Esophagus mucosa (tissue), 1 donor: ENCODE measurements at places on chromosomes 12 and 14. TPM values are rescaled to one million over a fixed set of nuclear protein-coding genes. Genes with fewer than 3 reads are reported as not detected.

FERMT2 gene
- total RNA-seq = 4.1 TPM

TNFAIP2 gene
- 85.3 TPM for total RNA-seq

VAMP1 gene
- 1.6 TPM for total RNA-seq

PRMT5 gene
- 65.4 TPM for total RNA-seq

TRIM9 gene
- 0.32 TPM for total RNA-seq

LPAR5 gene
- total RNA-seq = 18.9 TPM

KRT78 gene
- 291 TPM for total RNA-seq

MMP14 gene
- total RNA-seq = 109 TPM

EPYC gene
- not detected for total RNA-seq

KLRD1 gene
- not detected for total RNA-seq

NOXRED1 gene
- not detected for total RNA-seq

ZNF384 gene
- total RNA-seq = 22.8 TPM

AKT1 gene
- 57.3 TPM for total RNA-seq

PRH2 gene
- total RNA-seq = not detected

PTPN6 gene
- total RNA-seq = 17.8 TPM

MGAT4C gene
- not detected for total RNA-seq

CCDC184 gene
- total RNA-seq = 0.20 TPM

ACIN1 gene
- total RNA-seq = 82.5 TPM
